ENCODE measurements at places on chromosomes 16 and 17.

DNA sequence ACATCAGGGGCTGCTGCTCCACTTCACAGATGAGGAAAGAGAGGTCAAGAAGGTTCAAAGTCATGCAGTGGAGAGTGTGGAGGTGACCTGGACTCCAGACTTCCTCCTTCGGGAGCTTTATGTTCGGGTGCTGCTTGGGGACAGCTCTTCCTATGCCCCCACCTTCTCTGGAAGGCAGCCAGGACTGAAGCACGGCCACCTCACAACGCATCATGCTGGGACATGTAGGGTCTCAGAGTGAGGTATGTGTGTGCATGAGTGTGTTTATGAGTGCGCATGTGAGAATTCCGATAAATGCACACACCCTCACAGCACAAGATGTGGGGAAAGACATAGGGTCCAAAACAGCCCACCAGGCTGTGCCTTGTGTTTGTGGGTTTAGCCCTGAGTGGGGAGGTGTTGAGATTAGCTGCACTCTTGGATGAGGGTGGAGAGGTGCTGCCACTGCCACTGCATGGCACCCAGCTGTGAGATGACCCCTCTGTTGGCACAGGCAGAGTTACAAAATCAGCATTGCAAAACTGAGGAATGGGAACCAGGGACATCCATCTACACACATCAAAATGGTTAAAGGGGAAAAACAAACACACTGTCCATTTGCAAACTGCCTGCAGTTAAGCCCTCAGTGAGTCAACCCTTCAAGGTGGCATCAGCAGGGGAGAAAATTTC is 367.4 kb downstream of the SEC14L1 start:
- no peak for DNase-seq

DNA sequence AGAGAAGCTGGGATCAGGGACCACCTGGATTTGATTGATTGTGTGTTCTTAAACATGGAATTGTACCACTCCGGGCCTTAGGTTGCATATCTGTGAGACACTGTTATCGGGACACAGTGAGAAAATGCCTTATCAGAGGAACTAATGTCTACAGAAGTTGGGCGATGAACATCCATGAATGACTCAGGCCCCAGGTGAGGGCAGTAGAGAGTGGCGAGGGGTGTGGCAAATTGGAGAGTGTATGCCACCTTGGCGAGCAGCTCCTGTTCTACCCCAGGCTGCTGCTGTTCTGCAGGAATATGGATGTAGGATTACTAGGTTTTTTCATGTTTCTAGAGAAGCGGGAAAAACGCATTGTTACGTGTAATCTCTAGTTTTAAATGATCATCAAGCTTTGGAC is 38.8 kb downstream of the CLEC16A start:
- no peak for DNase-seq

GRCh38 chr16:73094371-73094770 is 46.4 kb upstream of the ZFHX3 start:
- no peak for DNase-seq

DNA sequence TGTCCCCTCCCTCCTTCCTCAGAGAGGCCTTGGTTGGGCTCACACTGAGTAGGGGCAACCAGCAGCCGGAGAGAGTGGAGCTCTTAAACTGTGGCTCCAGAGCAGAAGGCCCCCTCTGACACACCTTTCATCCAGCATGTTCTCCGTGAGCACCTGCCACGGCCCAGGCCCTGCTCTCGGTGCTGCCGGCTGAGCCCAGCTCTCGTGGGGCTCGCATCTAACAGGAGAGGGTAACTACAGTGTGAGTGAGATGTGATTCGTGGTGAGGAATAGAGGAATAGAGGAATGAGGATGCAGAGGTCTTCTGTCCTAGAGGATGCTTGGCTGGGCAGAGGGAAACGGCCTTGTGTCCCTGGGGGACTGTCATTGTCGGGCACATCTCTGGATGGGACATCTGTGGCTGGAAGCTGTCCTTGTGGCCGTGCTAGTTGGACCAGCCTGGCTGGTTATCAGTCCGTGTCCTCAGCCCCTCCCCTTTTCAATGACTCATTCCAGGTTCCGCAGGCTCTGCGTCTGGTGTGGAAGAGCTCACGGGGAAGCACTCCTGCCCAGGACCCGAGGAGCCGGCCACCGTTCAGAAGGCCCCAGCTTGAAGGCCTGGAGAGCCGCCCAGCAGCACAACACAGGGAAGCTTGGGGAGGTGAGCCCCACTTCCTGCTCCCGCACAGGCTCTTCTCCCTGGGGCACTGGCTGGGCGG is 11.9 kb upstream of the DNASE1 start:
- DNase-seq, result no peak

- DNase-seq, result no peak
Measured at GRCh38 chr16:28555561-28555960, 1.8 kb downstream of the SGF29 start.

DNA sequence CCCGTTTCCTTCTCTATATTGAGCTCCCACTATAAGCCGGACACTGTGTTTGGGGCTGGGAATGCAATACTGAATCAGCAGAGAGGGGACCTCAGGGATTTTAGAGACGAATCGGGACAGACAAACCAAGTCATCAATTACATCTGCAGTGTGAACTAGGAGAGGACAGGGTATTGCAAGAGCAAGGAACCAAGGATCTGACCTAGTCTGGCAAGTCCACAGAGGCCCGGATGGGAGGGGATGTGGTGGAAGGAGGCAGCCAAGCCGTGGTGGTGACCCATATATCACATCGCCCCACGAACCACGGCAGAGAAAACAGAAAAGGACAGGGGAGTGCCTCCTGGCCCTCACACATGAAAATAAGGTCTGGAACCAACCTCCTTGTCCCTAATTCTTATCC is 28.1 kb upstream of the NXPH3 start:
- no peak for DNase-seq

- DNase-seq, result peak; percentile 78
Measured at GRCh38 chr16:10738231-10739077, 5.2 kb upstream of the NUBP1 start.

- no peak for DNase-seq
Measured at GRCh38 chr16:76226011-76226410, 51.2 kb upstream of the CNTNAP4 start.

DNA sequence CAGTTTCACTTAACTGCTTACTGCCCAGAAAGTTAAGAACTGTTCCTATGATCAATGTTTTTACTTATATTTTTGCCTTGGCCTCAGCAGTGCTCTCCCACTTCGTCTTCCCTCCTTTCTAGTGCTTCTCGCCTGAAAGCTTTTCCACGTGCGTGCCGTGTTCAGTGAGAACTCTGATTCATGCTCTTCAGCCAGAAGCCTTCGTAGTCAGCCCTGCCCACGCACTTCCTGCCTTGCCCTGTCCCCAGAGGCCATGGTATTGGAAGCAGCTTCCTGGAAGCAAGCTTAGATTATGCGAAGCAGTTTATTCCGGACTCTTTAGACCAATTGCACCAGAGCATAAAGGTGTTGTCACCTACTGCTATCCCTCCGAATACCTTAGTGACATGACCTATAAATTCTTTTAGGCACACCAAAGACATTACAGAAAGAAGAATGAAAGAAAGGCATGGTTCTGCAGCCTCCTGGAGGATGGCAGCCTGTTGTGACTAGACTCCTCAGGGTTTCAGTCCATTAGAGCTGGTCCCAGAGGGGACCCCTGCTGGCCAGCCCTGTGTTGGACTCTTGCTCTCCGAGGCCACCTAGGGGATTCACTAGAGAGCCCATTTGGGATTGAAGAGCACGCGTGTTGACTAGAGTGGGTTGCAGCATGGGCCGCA is 105.2 kb downstream of the RPTOR start:
- no peak for DNase-seq

DNA sequence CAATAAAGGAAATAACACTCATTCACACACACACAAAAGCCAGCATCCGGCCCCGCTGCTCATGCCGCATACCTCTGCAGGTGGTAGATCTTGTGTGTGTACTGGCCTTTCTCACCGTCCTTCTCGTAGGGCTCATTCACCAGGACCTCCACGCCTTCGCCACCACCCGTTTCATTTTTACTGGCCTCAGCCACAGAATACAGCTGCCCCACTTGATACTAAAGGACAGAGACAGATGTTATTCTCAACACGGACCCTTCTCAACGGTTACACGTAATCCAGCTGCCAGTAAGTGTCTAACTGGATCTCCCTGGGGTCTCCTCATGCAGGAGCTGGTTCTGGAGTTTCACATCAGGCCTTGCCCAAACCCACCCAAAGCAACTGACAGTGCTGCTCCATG is 9.7 kb downstream of the PITPNA start:
- DNase-seq, result no peak

GRCh38 chr16:66324815-66325515 is 41.5 kb upstream of the CDH5 start:
- DNase-seq, result peak; percentile 63

DNA sequence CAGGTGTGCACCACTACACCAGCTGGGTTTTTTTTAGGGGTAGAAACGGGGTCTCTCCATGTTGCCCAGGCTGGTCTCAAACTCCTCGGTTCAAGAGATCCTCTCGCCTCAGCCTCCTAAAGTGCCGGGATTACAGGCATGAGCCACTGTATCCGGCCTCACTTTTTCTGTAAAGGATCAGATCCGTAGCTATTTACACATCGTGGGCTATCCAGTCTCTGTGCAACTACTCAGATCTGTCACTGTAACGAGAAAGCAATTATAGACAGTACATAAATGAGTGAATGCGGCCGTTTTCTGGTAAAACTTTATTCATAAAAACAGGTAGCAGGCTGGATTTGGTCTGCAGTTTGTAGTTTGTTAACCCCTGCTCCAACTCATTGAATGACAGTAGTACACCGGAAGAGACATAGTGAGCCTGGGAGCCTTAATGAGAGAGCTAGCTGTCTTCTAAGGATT is 44.5 kb downstream of the VMP1 start:
- no peak for DNase-seq

- peak; percentile 70 for DNase-seq
Measured at GRCh38 chr16:30953511-30954124, 3.9 kb upstream of the SETD1A start.

DNA sequence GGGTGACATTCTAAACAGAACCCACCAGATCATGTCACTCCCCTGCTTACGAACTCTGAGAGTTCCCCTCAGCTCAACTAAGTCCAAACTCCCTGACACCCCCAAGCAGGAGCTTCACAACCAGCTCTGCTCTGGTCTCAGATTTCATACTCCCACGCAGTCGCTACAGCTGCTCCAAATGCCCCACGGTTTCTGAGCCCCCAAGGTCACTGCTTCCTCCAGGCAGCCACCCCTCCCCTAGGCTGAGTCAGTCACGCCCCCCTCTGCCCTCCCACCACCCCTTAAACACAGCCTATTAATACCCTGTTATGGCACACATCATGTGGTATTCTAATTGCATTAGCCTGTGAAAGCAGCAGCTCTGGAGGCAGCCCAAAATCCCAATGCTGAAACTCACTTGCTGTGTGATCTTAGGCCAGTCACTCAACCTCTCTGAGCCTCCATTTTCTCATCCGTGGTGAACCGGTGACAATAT is 51.5 kb downstream of the GSG1L start:
- peak; percentile 63 for DNase-seq

DNA sequence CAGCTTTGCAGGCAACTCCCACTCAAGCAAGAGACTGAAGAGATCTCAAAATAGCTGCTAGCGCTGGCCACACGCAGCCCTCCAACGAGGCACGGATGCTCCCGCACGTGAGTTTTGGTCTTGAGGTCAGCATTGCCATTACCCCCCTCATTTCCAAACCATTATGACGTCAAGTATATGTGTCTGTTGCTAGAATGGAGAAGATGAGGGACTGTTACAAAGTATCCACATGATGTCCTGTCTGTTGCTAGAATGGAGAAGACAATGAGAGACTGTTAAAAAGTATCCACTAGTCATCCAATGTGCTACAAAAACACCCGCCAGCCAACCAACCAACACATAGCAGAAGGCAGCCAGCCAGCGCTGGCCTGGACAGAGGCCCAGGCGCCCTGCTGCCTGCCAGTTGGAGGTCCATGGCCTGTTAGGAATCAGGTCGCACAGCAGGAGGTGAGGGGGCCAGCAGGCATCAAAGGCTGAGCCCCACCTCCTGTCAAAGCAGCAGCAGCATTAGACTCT is 24.8 kb downstream of the KLHDC4 start:
- peak; percentile 87 for DNase-seq

GRCh38 chr17:64130559-64131001 is 636 bp upstream of the ERN1 start:
- no peak for DNase-seq

Data from putamen (tissue), 1 donor.